ENCODE measurements at places on chromosomes 1 and 21.

GRCh38 chr1:192726820-192727504 is 81.9 kb upstream of the RGS2 start:
- no peak for DNase-seq

DNA sequence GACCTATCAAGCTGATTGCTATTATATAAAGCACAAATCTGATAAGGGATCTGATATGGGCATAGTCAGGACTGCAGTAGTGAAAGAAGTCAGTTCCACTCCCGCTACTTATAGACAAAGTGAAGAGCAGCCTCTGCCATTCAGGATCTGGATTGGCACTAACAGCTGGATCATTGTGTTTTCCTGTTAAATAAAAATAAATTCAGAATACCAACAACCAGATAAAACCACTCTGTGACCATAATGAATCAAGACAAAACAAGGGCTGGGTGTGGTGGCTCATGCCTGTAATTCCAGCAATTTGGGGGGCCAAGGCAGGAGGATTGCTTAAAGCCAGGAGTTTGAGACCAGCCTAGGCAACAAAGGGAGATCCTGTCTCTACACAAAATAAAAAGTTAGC is 5.0 kb upstream of the GLRX2 start:
- DNase-seq, result no peak

DNA sequence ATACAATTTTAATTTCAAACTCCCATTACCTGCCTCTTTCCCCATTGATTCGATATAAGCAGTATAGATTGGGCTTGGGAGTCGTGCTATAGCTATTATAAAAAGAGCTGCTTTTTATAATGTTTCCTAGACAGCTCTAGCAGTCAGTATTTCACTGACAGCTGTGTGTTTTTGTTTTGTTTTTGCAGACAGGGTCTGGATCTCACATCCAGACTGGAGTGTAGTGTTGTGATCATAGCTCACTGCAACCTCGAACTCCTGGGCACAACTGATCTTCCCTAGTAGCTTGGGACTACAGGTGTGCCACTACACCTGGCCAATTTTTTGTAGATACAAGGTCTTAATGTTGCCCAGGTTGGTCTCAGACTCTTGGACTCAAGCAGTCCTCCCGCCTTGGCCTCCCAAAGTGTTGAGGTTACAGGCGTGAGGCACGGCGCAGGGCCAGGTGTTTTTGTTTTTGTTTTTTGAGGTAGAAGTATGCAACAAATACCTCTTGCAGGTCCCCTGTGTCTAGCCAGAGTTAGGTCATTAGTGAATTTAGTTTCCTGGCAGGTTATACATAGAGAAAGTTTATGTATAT is 1.7 kb downstream of the NASP start:
- DNase-seq, result no peak

- DNase-seq, result no peak
These were observed 130.3 kb downstream of the TIAM1 start for GRCh38 chr21:31213787-31214186.

GRCh38 chr1:14094611-14095400 is 394.8 kb downstream of the PRDM2 start:
- no peak for DNase-seq

DNA sequence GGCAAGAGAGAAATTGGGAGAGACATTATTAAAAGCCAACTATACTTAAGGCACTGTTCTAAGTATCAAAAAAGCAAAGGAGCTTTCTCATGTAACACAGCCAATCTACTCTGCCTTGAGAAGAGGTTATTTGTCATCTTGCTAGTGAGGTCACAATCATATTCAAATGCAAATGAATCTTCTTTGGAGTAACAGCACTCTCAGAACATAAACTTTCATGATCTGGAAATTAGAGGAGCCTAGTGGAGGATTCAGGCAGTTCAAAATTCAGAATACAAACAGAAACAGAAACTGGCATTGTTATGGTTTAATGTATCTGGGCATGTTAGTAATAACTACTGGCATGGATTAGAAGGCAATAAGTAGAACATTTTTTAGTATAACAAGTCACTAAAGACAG is 57.4 kb downstream of the ARID4B start:
- DNase-seq, result no peak

GRCh38 chr21:39451332-39452206 is at the start of gene SH3BGR:
TSS of gene SH3BGR (plus strand) at chr21:39451970. CDS start at chr21:39452097, 127 bp downstream.
- no peak for DNase-seq

- DNase-seq, result no peak
These were observed 90.0 kb downstream of the OBSCN start for GRCh38 chr1:228297822-228298221.

- no peak for DNase-seq
These were observed 455.1 kb upstream of the VAMP3 start for GRCh38 chr1:7315946-7316345.

DNA sequence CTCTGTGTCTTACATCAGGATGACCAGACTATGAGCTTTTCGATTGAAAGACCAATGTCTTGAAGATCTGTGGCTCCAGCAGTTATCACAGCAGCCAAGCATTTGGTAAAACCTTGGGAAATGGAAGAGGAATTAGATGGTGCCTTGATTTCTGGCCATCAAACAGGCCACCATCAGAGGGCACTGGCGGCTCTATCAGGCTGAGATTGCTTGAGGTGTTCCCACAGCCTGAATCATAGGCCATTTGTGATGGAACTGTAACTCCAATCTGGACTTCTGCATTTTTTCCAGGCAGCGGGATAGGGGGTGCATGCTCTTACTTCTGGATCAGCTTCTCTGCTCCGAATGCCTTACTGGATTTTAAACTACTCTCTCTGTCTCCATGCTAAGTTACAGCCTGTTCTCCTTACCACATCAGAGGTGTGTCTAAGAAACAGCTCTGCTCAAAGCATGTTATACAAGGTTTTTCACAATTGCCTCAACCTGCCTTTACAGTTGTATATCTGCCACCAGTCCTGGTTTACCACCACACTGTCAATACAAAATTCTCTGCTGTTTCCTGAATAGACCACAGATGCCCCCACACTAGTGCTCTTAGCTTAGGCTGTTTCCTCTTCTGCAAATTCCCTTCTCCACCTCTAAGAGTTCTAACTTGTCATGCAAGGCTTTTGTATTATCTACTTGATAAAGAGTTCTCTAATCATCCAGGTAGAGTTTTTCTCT is 180.9 kb downstream of the PTGER3 start:
- DNase-seq, result no peak

- no peak for DNase-seq
These were observed 28.5 kb downstream of the RASSF5 start for GRCh38 chr1:206535853-206536188.

DNA sequence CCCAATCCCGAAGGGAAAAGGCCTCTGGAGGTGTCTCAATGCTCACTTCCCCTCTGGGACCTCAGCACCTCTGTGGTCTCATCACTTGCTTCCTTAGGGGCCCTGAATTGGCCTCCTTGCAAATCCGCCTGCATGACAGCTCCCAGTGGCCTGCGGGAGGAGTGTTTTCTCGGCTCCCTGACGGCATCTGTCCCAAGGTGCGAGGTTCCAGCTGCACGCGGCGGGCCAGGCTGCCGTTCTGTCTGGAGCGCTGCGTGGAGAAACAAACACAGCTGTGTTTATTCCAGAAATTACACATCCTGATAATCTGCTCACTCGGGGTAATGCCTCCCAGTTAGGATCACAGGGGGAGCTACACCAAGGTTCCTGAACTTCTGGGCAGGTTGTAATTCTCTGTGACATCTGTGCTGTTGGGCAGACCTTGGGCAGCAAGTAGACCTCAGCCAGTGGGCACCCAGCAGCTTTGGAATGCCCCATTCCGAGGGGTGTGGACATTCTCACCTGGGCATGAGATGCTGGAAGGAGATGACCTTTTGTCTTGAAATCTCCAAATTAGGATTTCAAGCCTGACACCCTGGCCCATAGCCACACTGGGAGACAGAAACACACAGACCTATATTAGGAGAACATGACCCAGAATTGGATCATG is 18.2 kb downstream of the EPHB2 start:
- no peak for DNase-seq

DNA sequence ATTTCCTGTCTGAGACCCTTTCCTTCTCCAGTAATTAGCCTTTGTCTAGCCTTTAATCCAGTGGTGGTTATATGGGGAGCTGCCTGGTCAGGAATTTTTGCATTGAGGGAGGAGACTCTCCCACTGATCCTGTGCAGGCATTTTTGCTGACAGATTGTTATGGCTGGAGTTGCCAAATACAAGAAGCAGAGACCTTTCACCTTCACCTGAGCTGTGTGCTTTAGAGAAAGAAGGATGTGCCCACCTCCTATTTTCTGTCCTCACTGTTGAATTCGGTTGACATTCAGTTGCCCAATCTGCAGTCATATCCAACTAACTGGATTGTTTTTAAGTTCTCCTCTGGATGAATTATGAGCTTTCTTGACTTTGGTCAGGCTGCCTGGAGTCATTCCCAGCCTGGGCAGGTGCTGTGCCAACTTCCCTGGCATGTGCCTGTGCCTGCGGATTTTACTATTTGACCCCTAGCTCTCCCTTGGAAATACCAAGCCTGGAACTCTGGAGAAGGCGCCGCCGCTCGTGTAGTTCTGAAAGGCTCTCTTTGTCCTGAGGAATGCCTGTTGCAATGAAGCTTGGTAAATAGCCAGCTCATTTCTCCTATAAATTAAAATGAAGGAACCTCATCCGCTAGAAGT is 143.9 kb downstream of the NOS1AP start:
- no peak for DNase-seq

- DNase-seq, result no peak
These were observed 100.1 kb upstream of the DUSP10 start for GRCh38 chr1:221841983-221842335.

- DNase-seq, result no peak
These were observed 273.3 kb downstream of the DUSP10 start for GRCh38 chr1:221468546-221468945.

GRCh38 chr1:87872189-87872588 is 543.5 kb downstream of the LMO4 start:
- DNase-seq, result peak; percentile 19

- DNase-seq, result no peak
These were observed 838.5 kb downstream of the USP25 start for GRCh38 chr21:16568244-16568643.

GRCh38 chr1:51280321-51280978 is 44.4 kb downstream of the RNF11 start:
- DNase-seq, result no peak

GRCh38 chr21:44300262-44300959 is 558 bp downstream of the PFKL start:
- no peak for DNase-seq

DNA sequence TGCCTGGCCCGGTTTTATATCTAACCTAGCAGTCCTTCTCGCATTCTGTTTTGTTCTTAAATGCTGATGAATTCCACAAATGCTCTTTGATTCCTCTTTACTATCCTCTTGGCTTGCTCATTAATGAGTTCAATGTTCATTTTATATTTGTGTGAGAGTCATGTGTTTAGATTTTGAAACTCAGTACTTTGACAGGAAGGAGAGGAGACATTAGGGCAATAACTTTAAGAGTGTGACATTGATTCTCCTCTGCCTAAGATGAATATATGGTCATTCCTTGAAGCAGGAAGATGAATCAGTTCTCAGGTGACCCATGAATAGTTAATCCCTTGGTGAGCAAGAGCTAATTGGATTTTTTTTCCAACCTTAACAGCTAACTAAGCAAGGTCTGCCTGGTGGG is 84.1 kb downstream of the MRPS6 start:
- DNase-seq, result no peak

DNA sequence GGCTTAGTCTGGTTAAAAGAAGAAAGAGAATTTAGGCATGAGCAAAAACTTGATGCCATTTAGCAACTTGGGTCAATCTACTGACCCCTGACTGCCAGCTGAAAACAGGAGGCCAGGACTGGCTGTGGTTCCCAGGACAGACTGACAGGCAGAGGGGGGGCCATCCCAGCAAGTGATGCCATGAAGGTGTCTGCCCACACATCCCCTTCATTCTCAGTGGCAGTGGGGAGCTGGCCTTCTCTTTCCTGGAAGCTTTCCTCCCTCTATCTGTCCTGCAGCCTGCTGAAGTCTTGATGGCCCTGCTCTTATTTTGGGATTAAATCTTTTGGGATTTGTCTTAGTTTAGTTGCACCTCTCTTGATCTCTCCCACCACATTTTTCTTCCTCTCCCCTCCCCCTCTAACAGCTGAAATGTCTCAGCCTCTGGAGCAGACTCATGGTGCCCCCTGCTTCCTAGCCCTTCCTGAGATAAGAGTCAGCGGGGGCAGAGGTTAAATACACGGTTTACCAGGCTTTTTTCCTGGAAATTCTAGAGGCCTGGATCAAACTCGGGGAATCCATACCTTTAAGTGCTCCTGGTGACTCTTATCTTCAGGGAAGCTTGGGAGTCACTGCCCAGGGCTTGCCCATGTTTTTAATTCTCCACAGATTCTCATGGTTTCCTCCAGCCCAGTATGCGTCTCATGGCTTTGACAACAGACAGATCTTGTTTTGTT is 99.5 kb upstream of the TSPAN2 start:
- no peak for DNase-seq

- DNase-seq, result no peak
These were observed 92.3 kb downstream of the KCNT2 start for GRCh38 chr1:196515904-196516303.

DNA sequence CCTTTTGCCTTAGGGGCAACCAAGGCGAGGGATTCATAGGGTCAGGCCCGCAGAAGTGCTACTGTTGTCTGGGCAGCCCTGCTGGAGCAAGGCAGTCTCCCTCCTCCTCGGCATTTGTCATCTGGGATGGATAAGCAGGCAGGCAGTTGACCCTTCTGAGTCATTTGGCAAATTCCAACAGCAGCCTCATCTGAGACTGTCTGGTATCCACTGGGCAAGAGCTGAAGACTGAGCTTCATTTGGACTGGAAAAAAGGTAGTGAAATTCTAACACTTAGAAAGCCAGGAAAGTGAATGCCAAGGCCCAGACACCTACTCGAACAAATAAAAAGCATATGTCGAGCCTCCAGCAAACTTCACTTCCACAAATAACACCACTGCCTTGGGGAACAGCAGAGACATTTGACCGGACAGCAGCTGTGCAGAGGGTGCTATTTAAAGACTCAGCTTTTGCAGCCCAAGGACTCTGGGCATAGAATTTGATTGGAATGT is 4.0 kb upstream of the ZBTB40 start:
- DNase-seq, result no peak

GRCh38 chr1:9059891-9060744 is 9.3 kb downstream of the SLC2A5 start:
- no peak for DNase-seq

GRCh38 chr1:212237651-212238050 is 47.6 kb upstream of the PPP2R5A start:
- DNase-seq, result no peak

GRCh38 chr21:41316200-41317062 is at the start of gene FAM3B:
TSS of gene FAM3B (plus strand) at chr21:41316801. CDS start at chr21:41316880, 79 bp downstream.
- no peak for DNase-seq

DNA sequence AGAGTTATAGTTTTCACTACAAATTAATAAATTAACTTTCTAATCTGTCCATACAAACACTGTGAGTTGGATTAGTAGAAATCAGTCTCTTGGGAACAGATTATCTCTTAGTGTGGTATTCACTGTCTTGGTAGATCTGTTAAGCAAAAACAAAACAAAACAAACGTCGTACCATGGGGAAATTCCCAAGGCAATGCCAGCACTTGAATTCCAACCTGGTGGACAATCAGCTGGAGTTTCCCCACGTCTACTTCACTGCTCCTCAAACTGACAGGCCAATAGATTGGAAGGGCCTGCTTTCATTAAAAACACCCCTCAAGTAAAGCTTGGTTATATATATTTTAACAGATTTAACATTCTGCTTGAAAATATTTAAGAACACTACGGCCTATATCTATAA is 31.9 kb downstream of the GDAP2 start:
- DNase-seq, result no peak

GRCh38 chr1:110477445-110477957 is 26.6 kb downstream of the PROK1 start:
- no peak for DNase-seq

- no peak for DNase-seq
These were observed 18.7 kb upstream of the AK2 start for GRCh38 chr1:33055210-33056008.

- DNase-seq, result no peak
These were observed 37.4 kb upstream of the BTG2 start for GRCh38 chr1:203267912-203268311.

Data from GM12864 (cell line).